ENCODE measurements at places on chromosomes 6 and 20.

- DNase-seq: peak; percentile 92
Observed at GRCh38 chr6:71181565-71181964, 107.0 kb upstream of the OGFRL1 start.

- DNase-seq: no peak
Observed at GRCh38 chr20:40192081-40192480, 497.0 kb downstream of the MAFB start.

DNA sequence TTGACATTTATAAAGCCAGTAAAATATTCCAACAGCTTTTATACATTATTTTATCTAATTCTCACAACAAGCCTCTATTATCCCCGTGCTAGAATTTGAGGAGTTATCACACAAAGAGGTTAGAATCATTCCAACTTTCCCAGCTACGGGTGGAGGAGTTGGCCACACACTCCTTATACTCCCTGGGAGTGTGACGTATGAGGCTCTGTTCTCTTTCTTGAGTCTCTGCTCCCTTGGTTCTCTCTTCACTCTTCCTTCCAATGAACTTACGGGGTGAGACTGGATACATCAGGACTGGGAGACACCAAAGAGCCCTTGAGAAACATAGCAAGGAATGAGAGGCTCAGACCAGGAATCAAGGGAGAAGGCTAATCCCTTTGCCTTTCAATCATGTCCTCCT lies 185.6 kb upstream of the TAB2 start:
- no peak for DNase-seq

GRCh38 chr20:18676396-18676795 lies 88.5 kb downstream of the DTD1 start:
- DNase-seq: no peak

DNA sequence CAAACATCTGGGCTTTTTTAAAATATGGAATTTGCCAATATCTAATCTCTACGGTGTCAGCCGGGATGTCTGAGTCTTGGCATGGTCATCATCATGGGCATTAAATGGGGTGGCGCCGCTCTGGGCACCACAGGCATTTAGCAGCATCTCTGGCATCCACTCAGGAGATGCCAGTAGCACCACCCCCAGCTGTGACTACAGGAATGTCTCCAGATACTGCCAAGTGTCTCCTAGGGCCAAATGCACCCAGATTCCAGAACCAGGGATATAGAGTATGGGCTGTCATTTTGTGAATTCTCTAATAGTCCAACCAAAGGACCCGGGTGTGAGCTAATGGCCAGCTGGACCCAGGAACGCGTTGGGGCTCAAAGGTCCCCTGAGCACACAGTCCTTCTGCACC lies 361.0 kb downstream of the TAF4 start:
- DNase-seq: no peak

DNA sequence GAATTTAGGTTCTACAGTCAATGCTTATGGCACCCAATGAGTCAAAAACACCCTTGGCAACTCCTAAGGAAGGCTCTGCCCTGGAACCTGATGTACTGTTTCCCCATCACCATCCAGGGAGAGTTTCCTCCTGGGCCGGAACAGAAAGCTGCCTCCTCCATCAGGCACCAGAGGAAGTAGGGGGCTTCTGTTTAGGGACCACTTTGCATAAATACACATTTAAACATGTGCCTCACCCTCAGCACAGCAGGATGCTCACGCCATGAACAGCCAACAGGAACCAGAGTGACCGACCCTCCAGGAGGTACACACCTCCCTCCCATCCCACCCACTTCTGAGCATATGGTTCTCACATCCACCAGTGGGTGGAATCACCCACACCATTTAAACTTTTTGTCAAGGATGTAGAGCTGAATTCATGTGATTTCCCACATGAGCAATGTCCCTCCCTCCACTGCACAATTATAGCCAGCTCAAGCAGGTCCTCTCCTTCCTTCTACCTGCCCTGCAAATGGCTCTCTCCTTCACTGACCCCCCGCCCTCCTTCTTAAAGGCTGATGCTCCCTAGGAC lies 14.8 kb downstream of the DDRGK1 start:
- DNase-seq: no peak

DNA sequence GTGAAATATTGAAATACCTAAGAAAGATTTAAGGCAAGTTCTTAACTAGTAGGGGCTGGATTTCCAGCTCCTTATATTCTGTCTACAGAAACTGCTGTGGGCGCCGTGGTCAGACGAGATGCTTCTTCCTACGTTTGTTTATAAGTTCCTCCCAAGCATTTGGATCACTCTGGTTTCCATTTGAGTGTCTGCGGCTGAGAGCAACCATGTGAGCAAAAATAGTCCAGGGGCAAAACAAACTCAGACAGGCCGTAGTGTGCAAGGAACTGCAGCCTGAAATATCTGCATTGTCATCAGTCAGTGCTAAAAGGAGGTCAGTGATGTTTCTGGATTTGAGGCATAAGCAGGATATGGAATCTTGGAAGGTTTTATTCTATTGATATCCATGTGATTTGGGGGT lies 485.9 kb upstream of the JAG1 start:
- no peak for DNase-seq

- no peak for DNase-seq
Observed at GRCh38 chr20:58635279-58635665, 15.8 kb upstream of the STX16 start.

- DNase-seq: no peak
Observed at GRCh38 chr20:62504323-62504722, 28.5 kb upstream of the GATA5 start.

GRCh38 chr20:62595491-62595890 lies 46.8 kb upstream of the SLCO4A1 start:
- peak; percentile 28 for DNase-seq

DNA sequence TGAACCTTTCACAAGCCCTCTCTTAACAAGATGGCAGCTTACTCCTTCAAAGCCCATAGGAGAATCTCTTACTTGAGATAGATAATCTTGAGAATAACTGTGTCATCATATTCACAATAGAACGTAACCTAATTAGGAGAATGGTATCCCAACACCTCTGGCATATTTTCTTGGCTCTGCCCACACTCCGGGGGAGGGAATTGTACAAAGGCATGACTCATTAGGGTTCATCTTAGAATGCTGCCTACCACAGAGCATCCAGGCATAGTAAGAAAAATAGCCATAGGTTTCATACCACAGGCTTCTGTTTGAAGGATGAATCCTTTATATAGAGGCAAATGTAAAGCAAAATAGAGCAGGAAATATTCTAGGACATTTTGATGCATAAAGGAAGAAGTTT lies 1100.6 kb upstream of the CITED2 start:
- no peak for DNase-seq

- DNase-seq: no peak
Observed at GRCh38 chr20:35243986-35244385, 17.5 kb downstream of the MMP24 start.

GRCh38 chr6:96521306-96521643 lies 331 bp upstream of the UFL1 start:
- DNase-seq: no peak

DNA sequence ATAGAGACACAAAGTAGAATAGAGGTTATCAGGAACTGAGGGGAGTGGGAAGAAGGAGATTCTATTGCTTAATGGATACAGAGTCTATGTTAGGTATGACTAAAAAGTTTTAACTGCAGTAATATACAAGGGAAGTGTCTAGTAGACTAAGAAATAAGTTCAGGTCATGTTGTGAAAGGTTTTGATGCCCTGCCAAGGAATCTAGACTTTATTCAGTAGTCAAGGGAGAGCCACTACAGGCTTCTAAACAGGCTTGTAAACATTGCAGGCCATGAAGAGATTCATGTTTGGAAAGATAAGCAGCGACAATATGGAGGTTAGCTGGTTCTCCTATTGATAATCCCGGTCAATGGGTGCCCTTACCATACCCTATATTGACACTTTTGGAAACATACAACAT lies 352.8 kb upstream of the SOX4 start:
- no peak for DNase-seq

- no peak for DNase-seq
Observed at GRCh38 chr20:869606-870005, 36.1 kb downstream of the FAM110A start.

- no peak for DNase-seq
Observed at GRCh38 chr20:63177785-63178445, 38.0 kb downstream of the YTHDF1 start.

DNA sequence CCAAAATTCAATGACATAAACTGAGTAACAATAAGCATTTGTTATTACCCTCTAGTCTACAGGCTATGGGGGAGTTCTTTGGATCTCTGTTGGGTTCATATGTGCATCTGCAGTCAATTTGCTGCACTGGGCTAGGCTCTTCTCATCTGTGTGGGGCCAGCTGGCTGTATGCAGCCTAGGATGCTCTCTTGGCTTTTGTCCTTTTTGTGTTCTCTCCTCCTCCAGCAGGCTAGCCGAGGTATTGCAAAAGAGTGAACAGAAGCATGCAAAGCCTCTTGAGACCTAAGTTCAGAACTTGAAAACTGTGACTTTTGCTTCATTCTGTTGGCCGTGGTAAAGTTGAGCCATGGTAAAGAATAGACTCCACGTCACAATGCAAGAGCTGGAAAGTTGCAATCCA lies 62.8 kb upstream of the FOXO3 start:
- peak; percentile 42 for DNase-seq

- no peak for DNase-seq
Observed at GRCh38 chr20:63081351-63081750, 74.6 kb upstream of the BHLHE23 start.

- DNase-seq: no peak
Observed at GRCh38 chr20:62707921-62708521, 615 bp upstream of the NTSR1 start.

All from trophoblast cell (in vitro differentiated cells and primary cell).